ENCODE measurements at places on chromosomes 12 and 14.

DNA sequence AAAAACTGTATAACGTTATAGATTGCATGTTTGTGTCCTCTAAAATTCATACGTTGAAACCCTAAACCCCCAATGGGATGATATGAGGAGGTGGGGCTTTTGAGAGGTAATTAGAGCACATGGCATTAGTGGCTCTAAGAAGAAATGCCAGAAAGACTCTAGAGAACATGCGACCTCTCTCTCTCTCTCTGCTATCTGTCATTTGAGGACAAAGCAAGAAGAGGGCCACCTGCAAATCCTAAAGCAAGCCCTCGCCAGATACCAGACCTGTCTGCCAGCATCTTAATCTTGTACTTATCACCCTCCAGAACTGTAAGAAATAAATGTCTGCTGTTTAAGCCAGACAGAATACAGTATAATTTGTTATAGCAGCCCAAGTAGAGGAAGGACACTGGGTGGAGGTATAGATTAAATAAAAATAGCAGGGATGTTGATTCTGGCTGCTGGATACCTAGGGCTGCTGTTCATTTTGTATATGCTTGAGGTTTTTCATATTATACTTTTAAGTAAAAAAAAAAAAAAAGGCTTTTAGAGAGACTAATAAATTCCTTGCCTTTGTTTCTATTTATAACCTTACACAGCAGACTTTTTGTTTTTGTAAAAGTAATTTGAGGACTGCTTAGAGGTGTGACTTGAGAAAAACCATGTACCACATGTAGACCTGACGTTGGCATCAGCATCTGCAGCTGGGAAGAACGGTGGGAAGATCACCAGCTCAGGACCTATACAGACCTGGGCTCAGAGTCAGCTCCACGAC is 26.9 kb downstream of the MOK start:
- DNase-seq: no peak

- no peak for DNase-seq
These were observed 10.3 kb downstream of the TNS2 start for GRCh38 chr12:53060064-53060720.

GRCh38 chr12:104588047-104588920 is 131.5 kb downstream of the CHST11 start:
- DNase-seq: no peak

- no peak for DNase-seq
These were observed 24.4 kb downstream of the PITPNM2 start for GRCh38 chr12:123126294-123127181.

- no peak for DNase-seq
These were observed 67.9 kb upstream of the ESRRB start for GRCh38 chr14:76307786-76308780.

- DNase-seq: no peak
These were observed 71.7 kb downstream of the SCN8A start for GRCh38 chr12:51662728-51663154.

DNA sequence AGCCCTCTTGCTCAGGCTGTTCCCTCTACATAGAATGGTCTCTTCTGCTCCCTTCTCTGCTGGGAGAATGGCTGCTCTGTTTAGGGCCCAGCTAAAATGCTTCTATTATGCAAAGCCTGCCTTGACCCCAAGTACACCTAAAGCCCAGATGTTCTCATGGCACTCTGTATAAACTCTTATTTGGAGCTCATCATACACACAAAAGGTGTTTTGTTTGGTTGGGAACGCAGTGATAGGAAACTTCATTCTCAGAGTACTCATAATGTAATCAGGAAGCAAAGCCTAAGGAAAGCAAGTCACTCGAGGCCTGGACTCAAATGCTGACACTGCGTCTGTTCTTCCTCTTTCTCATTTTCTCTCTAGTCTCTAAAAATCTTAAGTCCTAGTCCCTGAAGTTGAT is 38.2 kb upstream of the SYCP3 start:
- DNase-seq: no peak

DNA sequence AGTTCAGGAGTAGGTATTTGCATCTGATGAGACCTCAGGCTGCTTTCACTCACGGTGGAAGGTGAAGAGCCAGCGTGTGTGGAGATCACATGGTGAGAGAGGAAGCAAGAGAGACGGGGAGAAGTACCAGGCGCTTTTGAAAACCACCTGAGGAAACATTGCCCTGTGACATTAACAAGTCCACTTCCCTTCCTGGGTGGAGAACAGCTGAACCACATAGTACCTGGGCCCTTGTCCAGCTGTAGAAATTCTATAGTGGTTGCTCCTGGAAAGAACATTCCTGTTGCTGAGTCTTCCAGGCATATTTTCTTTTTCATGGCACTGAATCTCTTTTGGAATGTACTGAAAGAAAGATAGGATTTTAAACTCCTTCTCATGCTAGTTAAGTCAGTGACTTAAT is 87.3 kb upstream of the RIN3 start:
- DNase-seq: no peak

Measured in CD4-positive, alpha-beta T cell treated with Interleukin-17A for 1 hour (primary cell).